ENCODE measurements at places on chromosomes 11 and 22. TPM values are rescaled to one million over a fixed set of nuclear protein-coding genes. Genes with fewer than 3 reads are reported as not detected.

CHRDL2 gene
- 2.0 TPM for total RNA-seq

GRCh38 chr11:72155751-72156150 is 20.2 kb downstream of the FOLR3 start:
- no peak for ATAC-seq

DNA sequence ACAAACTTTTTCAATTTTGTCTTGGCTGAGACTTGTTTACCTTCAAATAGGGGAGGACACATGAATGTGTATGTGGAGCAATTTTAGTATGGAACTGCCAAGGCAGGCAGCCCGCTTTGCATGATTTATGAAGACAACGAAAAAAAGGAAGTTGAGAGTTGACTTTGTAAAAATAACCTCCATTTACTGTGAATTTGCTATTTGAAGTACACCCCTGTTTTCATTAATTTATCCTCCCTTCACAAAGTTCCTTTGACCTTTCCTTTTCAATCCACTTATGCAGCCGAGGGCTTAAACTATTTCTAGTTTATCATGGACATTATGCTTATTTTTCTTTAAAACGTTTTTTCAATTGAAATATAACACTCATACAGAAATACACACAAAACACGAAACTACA is 369.6 kb upstream of the CADM1 start:
- no peak for ATAC-seq

DNA sequence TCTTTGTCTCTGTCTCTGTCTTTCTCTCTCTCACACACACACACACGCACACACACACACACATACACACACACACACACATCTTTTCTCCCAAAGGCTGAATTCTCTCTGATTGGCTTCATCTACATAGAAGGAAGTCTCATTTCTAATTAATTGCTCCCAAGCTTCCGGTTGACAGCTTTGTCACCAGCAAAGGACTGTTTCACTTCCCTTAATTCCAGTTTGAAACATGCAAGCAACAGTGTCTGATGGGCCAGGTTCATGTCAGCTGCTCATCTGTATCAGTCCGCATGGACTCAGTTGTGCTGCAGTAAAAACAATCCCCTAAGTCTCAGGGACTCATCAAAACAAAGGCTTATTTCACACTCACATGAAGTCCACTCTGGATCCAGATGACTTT is 16.2 kb upstream of the PVALB start:
- ATAC-seq, result no peak

DNA sequence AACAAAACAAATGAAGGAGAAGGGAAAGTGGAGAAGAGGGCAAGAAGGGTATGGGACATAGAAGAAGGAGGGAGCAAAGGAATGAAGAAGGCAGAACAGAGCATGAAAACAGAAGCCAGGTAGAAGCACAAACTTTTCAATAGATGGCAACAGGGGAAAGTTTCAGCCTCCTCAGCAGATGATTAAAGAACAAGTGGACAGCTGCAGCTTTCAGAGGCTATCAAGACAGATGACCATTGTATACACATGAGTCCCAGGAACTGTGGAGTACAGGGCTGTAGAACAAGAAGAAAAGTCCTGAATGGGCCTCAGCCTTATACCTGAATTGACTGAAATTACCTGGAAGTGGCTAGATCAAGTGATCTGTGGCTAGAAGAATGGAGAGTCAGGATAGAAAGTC is 62.0 kb upstream of the FIBIN start:
- no peak for ATAC-seq

DNA sequence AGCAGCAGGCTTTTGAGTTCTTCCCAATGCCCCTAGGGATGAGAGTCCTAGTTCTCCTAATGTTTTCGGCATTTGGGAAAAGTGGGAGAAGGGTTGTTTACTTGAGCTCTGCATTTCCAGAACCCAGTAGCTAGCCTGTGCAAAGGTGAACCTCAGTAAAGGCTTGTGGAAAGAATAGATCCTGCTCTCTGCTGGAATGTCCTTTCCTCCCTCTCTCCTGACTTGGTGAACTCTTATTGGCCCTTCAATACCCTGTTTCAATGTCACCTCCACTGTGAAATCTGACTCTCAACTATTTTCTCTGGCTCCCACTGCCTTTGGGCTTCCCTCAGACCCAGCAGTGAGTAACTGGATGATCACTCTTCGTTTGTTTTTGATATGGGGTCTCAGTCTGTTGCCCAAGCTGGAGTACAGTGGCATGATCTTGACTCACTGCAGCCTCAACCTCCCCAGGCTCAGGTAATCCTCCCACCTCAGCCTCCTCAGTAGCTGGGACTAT is 2.4 kb upstream of the UVRAG start:
- no peak for ATAC-seq

CFAP300 gene
- 0.80 TPM for total RNA-seq

SLC29A2 gene
- 3.6 TPM for total RNA-seq

GRCh38 chr22:23533328-23533762 is 46.7 kb downstream of the IGLL1 start:
- ATAC-seq, result no peak

DNA sequence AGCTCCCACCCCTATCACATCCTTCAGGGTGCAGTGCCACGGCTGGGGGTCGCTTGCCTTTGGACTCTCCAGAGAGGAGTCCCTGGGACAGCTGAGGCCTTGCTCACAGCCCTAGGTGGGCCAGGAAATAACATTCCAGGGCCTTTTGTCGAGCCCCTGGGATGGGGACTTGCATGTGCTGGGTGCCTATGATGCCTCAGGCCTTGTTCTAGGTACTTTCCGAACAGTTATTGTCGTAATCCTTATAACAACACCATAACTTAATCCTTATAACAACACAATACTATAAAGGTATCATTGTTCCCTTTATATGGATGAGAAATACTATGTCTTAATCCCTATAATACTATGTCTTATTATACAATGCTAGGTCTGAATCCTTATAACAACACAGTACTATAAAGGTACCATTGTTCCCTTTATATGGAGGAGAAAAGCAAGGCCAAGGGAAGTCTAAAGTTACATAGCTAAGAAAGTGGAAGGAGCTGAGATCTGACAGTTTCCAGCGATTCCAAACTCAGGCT is 236.5 kb downstream of the ST3GAL4 start:
- ATAC-seq, result peak; percentile 94

GRCh38 chr11:110509472-110509871 is 79.7 kb downstream of the FDX1 start:
- no peak for ATAC-seq

DNA sequence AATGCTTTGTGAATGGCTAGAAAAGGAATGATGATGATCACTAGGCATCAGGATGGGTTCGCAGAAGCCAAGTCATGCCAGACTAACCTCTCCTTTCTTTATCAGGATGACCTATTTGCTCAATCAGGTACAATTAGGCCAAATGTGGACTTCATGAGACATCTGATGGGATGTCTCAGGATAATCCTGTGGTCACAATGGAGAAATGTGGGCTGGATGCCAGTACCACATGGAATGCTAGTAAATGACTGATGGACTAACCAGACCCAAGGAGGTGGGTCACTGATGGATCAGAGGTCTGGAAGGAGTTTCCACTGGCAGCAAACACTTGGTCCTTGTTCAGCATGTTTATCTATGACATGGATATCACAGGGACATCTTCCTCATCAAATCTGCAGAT is 94.8 kb upstream of the PHOX2A start:
- ATAC-seq, result no peak

DNA sequence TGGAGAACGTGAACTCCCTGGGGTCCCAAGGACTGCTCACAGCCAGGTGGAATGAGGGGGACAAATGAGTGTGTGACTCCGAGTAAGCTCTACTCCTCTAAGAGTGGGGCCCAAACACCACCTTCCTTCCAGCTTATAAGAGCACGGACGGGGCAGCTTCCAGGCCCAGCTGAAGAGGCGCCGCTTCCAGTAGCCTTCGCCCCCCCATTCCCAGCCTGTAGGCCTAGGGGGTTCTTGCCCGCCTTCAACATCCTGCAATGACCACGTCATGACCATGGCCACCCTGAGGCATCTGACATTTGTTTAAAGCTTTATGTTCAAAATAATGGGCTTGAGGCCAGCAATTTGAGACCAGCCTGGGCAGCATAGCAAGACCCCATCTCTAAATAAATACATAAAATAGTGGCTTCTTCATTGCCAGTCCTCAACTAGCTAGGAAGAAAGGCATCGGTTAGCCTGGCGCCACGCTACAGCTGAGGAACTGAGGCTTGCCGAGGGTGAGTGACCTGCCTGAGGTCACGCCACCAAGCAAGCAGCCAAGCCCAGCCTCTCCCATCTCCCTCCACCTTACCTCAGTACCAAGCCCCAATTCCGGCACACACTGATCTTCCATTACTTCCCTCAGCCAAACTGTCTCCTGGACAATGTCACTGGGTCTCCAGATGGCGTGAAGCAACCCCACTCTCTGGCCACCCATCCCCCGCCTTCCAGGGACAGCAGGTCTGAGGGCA is 7.8 kb upstream of the TNFRSF13C start:
- ATAC-seq, result no peak

ABCG4 gene
- total RNA-seq, result 0.52 TPM

GLB1L3 gene
- total RNA-seq, result not detected

MDK gene
- 40.9 TPM for total RNA-seq

- ATAC-seq, result peak; percentile 94
Measured at GRCh38 chr11:12066056-12066798, 44.2 kb upstream of the MICAL2 start.

TSPAN18 gene
- total RNA-seq, result 2.3 TPM

DNA sequence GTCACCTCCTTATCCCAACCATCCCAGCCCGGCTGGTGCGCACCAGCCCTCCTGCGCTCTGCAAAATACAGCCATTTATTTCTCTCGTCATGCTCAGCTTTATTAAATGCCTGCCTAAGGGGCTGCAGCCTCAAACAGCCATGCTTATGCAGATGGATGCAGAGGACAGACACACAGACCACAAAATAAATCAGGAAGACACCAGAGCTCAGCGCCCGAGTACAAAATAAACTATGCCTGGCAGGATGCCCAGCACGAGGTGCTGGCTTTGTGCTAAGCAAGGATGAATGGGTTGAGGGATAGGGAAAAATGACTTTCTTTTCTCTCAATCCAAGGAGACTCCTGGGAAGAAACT is 70.5 kb downstream of the RPUSD4 start:
- ATAC-seq, result no peak

ZP1 gene
- total RNA-seq, result not detected

DNA sequence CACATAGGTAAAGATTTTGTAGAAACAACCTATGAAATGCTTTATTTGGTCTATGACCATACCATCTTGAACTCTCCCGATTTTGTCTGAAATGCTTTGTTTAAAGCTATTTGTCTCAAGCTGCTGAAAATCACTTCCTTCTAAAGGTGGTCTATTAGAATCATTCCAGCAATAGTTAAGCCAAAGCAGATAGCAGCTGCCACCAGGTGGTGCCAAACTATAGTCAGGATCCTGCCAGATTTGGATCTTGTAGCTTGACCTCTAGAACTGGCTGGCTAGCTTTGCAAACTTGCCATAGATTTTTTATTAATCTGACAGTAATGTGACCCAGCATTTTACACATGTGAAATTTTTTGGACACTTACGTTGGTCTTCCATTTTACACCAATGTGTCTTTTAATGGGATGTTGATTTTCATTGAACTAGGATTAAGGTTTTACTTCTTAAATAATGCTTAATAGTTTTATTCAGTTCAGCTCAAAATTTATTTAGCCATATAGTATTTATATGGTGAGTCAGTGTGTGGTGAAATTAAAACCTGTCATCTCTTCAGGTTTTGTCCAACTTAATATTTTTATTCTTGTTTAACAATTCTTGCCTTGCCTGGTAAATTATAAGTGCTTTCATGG is 19.7 kb downstream of the CTR9 start:
- peak; percentile 43 for ATAC-seq

RHBDD3 gene
- 10.4 TPM for total RNA-seq

DGCR6 gene
- total RNA-seq, result 1.6 TPM

- peak; percentile 53 for ATAC-seq
Measured at GRCh38 chr11:20158597-20159257, 1.5 kb downstream of the DBX1 start.

- no peak for ATAC-seq
Measured at GRCh38 chr11:4639931-4640330, 2.7 kb downstream of the OR51D1 start.

ALX4 gene
- total RNA-seq, result not detected

- ATAC-seq, result no peak
Measured at GRCh38 chr22:38863531-38864131, 8.4 kb downstream of the CBX6 start.

DNA sequence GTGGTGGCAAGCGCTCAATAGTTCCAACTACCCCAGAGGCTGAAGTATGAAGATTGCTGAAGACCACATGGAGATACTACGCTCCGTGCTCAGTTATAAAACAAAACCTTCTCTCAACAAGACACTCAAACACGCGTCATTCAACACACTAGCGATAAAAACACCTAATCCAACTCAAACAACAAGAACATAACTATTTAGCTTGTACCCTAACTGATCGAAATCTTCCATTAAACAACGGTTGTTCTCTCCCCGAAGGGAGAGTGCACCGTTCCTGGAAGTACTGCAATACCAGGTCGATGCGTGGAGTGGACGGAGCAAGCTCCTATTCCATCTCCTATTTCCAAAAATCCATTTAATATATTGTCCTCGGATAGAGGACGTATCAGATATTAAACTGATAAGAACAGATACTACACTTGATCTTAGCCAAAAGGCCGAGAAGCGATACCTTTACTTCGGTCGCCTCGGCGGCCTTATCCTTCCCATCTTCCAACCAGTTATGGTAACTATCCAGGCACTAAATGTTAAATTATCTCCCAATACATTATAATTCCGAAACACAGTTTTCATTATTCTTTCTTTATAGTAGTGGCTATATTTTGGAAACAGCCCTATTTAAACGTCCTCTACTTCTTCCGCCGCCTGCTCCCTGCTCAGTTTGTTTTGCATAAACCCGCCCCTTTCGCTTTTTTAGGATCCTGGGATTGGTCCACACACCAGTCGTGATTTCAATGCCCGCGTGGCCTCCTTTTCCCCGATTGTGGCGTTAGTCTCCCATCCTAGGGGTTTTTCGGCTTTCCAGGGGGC is 2.2 kb upstream of the WDR74 start:
- peak; percentile 83 for ATAC-seq

GRCh38 chr22:17476838-17477237 is 86.5 kb upstream of the SLC25A18 start:
- ATAC-seq, result peak; percentile 46

TMEM45B gene
- 106 TPM for total RNA-seq

MMP7 gene
- 23.7 TPM for total RNA-seq

GRCh38 chr11:119363851-119364590 is 17.5 kb downstream of the USP2 start:
- peak; percentile 28 for ATAC-seq

ART1 gene
- total RNA-seq, result not detected

All from esophagus mucosa (tissue), 1 donor.